ENCODE measurements at places on chromosomes 3 and 15.

DNA sequence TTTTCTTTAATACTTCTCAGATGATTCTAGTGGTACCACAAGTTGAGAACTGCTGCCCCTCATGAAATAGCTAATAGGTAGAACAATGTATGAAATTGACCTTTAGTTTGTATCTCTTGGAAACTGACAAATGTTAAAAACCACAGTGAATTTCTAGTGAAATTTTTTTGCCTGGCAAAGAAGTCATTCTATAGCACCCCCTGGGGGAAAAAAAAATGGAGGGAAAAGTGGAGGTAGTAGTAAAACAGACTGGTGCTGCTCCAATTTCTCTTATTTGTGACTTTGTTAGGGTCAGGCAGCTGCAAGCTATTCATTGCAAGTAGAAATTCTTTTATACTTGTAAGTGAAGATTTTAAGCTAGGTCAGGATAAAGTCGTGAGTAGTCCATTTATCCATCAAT lies 605.0 kb downstream of the NLGN1 start:
- DNase-seq = peak; percentile 6

DNA sequence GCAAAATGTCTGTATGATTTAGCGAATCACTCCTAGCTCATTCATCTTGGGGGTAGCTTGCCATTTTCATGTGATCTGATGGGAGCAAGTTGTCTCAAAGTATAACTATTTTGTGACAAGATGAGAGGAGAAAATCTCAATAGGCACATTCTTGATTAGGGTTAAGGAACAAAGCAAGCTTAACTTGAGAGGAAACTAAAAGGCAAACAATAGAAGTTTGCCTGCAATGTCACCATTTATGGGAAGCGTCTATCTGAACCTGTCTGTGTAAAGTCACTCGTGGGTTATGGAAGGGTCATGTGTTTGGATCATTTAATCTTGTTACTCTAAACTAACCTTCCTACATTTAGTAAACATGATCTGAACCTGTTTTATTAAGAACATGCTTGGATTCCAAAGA lies 232.5 kb downstream of the CDIN1 start:
- DNase-seq = no peak

- peak; percentile 58 for DNase-seq
Observed at GRCh38 chr3:100403362-100404249, 2.3 kb downstream of the LNP1 start.

DNA sequence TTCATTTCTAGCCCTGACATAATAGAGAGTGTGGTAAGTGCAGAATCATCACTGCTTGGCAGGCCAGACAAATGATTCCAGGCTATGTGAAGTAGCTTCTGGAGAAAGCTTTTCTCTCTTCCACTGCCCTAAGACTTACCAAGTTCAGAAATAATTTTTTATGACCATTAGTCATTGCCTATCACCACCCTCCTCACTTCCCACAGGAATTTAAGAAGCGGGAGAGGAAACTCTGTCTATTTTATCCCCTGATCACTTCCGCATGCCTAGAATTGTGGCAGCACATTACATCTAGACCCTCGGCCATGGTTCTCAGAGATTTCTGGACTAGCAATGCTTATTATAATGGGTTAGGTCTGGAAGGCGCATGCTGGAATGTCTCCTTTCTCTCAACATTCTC lies 397.8 kb upstream of the NR2F2 start:
- no peak for DNase-seq

DNA sequence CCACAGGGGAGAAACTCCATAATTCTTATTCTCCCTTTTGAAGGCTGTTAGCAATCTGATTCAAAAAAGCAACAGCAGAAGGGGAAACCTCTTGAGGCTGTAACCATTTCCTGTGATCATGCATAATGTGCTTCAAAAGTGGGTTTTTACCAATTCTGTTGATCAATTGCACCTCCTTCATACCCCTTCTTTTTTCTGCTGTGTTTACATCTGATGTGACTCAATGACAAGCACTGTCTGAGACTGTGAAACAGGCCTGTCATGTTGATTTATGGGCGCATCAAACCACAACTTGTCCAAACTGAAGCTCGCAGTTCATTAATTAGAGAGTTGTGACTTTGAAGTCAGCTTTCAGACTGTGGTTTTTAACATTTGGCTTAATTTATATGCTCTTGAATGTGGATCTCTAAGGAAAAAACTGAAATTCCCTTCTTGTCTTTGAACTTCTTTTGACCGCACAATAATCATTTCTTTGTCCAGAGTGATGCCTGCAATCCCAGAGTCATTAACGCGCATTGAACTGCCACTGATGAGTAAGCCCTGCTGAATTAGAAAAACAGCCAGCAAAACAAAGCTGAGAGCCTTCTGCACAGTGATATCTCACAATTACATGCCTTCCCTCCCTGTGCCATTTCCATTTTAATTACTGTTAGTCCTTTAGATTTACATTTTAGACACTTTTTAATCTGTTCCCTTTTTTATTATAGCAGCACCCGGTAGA lies 532.8 kb downstream of the FOXP1 start:
- no peak for DNase-seq

DNA sequence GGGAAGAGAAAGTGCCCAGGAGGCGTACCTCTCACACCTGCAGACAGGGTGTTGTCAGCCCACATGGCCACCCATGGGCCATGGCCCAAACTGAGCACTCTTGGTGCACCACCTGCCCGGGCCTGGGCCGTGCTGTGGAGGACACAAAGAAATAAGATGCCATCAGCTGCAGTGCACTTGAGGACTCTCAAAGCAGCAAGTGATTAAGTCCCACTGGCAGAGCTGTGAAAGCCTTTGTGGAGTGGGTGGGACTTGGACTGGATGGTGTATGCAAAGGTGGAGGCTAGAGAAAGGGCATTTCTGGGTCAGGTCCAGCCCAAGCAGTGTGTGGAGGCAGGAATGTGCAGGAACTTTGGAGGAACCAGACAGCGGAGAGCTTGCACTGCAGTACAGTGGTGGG lies 122.3 kb downstream of the MEGF11 start:
- no peak for DNase-seq

DNA sequence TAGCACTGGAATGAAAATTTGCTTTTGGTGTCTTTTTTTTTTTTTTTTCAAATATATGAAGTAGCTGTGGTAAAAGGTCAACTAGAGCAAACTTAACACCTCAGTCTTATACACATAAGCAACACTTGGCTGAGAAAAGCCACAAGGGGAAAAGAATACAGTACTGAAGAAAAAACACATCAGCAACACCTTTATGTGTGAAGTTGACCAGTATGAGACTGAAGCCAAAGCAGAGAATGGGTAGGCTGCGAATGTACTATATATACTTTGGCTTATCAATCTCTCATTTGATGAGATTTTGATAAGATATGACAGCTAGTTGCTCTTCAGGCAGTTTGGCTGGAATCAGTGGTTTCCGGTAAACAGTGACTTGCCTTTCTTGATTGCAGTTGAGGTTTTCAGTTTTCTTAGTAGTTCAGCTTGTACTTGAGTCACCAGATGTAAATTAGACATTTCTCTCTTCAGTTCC lies 22.0 kb upstream of the ZCWPW2 start:
- DNase-seq = no peak

GRCh38 chr3:150264561-150265279 lies 143.4 kb upstream of the TSC22D2 start:
- no peak for DNase-seq

GRCh38 chr3:168138421-168138820 lies 42.7 kb upstream of the GOLIM4 start:
- no peak for DNase-seq

GRCh38 chr3:113086560-113087461 lies 96.0 kb downstream of the GTPBP8 start:
- DNase-seq = no peak

DNA sequence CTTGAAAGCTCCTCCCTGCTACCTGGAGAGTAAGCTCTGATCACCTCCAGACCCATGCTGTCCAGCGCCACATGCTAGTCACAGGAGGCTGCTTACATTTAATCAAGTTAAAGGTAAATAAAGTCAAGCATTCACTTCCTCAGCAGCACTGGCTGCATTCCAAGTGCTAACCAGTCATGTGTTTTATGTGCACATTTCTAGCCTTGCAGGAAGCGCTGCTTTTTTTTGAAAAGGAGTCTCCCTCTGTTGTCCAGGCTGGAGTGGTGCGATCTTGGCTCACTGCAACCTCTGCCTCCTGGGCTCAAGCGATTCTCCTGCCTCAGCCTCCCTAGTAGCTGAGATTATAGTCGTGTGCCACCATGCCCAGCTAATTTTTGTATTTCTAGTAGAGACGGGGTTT lies 279.2 kb downstream of the GABRG3 start:
- DNase-seq = no peak

- DNase-seq = no peak
Observed at GRCh38 chr3:140455521-140456214, 222.2 kb upstream of the TRIM42 start.

DNA sequence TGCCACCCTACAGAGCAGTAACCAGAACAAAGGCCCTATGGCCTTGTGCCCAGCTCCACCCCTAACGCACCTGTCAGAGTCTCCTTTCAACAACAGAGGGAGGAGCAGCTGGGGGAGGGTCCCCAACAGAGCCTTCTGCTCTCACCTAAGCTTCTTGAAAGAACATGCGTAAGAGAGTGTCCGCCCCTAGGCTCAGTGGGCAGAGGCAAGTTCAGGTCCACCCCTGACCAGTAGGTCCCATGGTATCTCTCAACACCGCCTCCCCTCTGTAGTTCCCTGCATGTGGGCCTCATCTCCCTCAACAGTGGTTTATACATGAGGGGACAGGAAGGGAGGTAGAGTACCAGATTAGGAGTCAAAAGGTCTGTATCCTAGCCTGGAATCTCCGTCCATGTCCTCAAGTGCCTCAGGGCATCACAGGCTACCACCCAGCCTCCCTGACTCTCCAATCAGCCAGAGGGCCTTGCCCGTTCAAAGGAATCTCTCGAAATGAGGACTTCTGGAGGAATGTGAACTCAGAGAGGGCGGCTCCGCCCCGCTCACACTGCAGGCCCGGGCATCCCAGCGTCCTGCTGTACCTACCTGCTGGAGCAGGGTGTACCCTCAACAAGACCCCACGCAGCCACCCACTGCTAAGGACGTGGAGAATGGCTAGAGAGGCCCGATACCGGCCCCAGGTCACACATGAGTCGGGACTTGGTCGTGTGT lies 680 bp downstream of the POC1A start:
- peak; percentile 70 for DNase-seq

DNA sequence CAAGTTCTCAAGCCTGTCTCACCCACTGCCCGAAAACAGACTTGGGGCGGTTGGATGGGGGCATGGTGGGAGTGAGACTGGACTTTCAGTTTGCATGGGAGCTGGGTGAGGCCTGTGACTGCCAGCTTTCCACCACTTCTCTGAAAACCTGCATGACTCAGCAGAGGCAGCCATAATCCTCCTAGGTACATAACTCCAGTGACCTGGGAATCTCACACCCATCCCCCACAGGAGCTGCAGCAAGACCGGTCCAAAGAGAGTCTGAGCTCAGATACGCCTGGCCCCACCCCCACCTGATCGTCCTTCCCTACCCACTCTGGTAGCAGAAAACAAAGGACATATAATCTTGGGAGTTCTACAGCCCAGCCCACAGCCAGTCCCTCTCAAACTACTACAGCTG lies 107.2 kb downstream of the NSMCE3 start:
- DNase-seq = no peak

GRCh38 chr3:66998904-66999235 lies 763 bp downstream of the KBTBD8 start:
- DNase-seq = peak; percentile 50

GRCh38 chr3:42742688-42743087 lies 30.4 kb downstream of the CCDC13 start:
- no peak for DNase-seq

DNA sequence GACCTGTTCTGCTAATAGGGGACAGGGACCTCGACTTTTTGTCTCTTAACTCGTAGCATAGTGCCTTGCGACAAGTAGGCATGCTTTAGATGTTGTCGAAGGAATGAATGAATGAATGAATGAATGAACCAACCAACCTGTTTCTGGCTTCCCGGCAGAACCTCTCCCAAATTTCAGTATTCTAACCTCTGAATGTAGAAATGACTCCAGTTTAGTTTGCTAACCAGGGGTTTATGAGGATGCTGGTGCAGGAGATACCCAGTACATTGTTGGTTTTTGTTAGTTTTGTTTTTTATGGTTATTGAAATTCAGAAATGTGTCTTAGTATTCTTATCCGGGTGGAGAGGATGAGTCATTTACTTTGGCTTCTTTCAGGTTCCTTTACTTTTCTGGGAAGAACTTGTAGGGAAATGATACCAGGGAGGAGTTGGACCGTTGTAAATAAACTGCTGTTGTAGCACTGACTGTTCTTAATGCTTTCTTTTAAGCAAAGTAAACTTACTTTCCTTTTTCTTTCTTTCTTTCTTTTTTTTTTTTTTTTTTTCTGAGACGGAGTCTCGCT lies 29.6 kb upstream of the EHHADH start:
- peak; percentile 52 for DNase-seq

DNA sequence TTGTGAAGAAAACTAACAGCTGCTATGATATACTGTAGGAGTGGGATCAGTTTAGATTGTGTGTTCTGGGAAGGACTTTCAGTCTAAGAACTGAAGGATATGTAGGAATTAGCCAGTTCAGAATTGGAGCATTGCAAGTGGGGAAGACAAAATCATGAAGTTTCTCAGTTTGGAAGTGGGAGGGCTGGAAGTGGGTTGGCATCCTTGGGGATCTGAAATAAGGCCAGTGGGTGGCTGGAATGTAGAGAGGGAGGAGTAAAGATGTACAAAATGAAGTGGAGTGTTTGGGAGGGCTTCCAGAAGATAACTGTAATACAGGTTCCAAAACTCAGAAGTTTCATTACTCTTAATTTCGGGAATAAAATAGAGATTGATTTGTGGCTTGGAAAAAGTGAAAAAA lies 17.2 kb downstream of the SEC22A start:
- no peak for DNase-seq

- no peak for DNase-seq
Observed at GRCh38 chr3:117192888-117193287, 483.3 kb downstream of the TUSC7 start.

- DNase-seq = no peak
Observed at GRCh38 chr3:44860117-44860516, 1.6 kb upstream of the TMEM42 start.

DNA sequence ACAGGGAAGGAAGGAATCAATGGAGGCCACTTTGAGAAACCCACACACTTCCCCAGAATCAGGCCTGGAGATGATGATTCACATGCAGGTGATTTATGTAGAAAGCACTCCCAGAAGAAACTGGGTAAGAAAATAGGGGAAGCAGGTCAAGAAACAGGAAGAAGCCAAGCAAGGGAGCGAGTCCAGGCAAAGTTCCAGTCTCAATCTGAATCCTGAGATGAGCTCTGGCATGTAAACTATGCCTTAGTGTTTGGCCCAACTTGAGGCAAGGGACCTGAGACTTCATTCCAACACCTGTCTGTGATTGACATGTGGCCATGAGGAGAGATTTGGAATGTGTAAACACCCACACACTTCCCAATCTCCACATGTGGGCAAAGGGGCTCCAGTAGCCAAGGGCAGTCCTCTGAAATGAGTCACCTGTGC lies 61.6 kb upstream of the CTNNB1 start:
- DNase-seq = no peak
